ENCODE measurements at places on chromosomes 7 and 10. TPM values are rescaled to one million over a fixed set of nuclear protein-coding genes. Genes with fewer than 3 reads are reported as not detected.

FFAR4 gene
- not detected for total RNA-seq

PTF1A gene
- total RNA-seq = not detected

SPDYE11 gene
- total RNA-seq = 0.08 TPM

ZNF107 gene
- total RNA-seq = 5.6 TPM

LEP gene
- under 0.01 TPM for total RNA-seq

DNA sequence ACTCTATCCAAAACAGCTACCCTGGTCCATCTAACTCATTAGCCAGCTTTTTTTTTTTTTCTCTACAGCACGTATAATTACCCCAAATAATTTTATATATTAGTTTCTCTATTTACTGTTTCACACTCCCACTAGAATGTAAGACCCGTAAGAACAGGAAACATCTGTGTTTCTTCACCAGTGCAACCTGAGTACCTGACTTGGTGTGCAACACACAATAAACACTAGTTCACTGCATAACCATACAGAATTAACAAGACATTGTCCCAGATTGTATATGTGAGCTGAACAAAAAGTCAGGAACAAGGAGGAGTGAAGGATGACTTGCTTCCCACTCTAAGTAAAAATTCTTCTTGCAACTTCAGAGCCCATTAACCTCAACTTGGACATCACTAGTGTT lies 180.2 kb upstream of the AKR1E2 start:
- no peak for DNase-seq

GRCh38 chr7:2758673-2759616 lies 70.9 kb downstream of the AMZ1 start:
- DNase-seq = no peak

DNA sequence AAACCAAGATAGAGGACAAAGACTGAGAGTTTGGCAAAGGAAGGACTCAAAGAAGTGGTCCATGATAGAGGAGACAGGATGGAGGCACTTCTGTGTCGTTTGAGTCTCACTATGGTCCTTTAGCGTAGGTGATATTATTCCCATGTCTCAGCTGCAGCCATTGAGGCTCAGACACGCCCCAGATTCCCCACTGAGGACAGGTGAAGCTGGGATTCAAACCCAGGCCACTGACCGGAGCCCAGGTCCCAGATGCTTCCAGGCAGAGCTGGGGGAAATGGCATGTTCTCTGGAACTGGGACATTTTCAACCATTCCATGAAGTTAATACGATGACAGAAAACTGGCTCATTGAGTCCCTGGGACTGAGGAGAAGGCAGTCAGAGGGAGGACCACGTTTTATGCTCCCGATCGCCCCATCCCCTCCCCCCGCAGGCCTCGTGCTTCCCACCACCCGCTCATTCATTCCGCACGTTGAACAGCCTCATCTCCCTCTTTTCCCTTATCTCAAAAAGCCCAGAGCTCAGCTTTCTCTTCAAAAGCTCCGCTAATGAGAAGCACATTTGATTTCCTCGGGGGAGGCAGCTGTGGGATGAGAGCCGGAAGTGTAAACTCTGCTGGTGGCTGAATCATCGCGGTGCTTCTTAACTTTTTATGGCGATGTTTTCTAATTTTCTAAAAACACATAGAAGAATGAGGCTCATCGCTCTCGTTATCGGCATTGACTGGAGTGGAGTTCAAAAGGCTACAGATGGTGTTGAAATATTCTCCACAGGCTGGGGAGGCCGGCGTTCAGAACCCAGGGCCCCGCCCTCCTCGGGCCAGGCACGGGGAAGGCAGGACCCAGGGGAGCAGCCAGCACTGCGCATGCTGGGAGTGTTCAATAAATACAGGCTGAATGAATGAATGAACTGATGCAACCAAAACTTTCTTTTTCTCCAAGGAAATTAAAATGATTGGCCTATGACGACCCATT lies 64.0 kb downstream of the OAT start:
- peak; percentile 69 for DNase-seq

DNA sequence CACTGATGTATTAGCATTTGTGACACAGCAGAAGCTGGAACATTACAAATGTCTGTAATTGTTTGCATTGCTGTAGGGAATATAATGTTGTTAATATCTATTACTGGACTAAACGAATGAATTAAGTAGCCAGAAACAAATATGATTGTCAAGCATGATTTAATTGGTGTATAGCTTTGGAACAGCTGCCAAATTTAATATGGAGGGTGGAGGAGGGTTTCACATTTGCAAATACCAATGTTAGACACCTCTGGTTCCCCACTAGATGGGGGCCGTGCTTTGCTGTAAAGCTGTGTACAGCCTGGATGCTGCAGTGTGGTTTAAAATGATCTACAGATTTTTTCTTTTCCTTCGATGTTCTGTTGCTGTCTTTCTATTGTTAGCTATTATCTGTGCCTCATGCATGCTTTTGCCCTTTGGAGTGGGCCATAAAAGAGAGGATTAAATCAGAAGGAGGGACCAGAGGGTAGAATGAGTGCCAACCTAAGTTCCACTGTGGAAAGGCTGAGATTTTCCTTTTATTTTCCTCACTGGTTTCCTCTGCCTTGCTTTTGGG lies 23.1 kb downstream of the DNAJB9 start:
- DNase-seq = peak; percentile 9

GRCh38 chr10:72825163-72825562 lies 68.4 kb upstream of the OIT3 start:
- DNase-seq = no peak
